ENCODE measurements at places on chromosomes 12 and 14. TPM values are rescaled to one million over a fixed set of nuclear protein-coding genes. Genes with fewer than 3 reads are reported as not detected.

SERPINA9 gene
- not detected for total RNA-seq

LRIG3 gene
- total RNA-seq = 41.4 TPM

DNA sequence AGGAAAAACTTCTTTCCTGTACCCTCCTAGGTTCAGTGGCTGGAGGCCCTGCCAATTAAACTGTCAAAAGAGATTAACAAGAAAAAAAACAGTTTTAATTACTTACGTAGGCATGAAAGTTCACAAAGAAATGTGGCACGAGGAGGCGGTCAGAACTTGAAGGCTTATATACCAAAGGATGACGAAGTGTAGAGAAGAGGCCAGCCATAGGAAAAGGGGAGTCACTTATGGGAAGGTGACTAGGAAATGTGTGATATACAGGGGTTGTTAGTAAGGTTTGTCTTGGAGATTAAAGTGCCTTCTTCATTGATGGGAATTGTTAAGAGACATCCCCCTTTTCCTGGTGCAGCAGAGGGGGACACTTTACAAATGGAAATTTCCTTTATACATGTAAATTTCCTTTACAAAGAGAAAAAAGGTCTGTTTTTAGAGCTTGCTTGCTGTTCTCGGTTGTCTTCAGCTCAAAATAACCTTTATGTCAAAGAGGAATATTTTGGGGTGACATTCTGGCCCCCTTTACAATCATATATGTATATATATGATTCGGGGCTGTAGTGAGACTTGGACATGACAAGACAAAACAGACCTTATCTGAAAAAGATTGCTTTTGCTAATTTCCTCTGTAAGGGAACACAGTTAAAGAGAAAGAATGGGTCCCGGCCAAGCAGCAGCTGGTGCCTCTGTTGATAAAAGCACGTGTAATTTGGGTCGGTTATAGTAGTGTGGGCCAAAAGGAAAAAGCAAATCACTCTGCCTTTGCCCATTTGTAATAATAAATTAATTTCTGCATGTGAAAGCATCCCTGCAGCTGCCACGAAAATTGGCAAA is 38.6 kb downstream of the SYNE2 start:
- no peak for DNase-seq

- DNase-seq = no peak
Observed at GRCh38 chr12:121949648-121950397, 31.4 kb downstream of the CFAP251 start.

GRCh38 chr12:107645630-107646333 is 39.8 kb upstream of the PWP1 start:
- no peak for DNase-seq

DNA sequence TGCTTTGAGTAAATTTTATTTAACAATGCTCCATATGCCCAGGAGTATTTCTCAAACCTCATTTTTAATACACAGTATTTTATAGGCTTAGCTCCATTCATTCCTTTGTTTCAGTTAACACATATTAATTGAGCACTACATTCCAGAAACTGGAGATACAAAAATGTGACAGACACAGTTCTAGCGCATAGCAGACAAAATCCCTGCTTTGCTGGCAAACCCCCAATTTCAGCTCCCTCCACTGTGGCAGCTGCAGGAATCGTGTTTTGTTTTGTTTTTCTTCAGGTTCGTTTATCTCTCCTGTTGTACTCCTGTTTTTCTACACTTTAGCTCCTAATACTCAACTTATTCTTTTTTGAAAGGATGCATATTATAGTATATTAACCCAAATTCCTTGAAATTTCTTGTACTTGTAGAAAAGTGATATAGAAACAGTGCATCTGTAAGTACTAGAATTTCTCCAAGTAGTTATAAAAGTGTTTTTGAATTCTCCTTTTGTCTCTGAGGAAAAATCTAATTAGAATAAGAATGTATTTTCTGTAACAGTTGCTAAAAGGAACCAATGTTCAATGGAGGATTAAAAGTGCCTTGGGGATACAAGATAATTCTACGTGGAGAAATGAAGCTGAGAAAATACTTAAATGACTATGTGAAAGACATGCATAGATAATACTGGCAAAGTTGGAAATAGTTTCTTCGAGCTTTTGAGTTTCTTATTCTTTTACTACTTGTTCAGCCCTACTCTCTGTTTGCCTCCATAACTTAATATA is 6.4 kb upstream of the RAB21 start:
- no peak for DNase-seq

MIP gene
- total RNA-seq = not detected

RABGGTA gene
- 55.7 TPM for total RNA-seq

DNA sequence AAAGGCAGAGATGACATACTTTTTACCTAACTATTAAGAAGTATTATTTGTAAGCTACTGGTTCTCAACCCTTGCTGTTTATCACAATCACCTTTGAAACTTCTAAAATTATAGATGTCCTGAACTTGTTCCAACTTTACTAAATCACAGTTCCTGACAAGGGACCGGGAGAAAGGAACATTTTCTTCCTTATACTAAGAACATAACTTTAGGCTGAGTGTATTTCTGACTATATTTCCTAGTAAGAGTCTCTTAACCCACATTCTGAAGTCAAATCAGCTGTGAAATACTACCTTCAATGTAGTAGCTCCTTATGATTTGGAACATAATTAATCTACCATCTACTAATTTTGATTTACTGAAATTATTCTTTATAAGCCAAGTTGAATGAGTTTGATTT is 80.2 kb downstream of the BAZ1A start:
- no peak for DNase-seq

PPP1R13B gene
- 93.5 TPM for total RNA-seq

DNA sequence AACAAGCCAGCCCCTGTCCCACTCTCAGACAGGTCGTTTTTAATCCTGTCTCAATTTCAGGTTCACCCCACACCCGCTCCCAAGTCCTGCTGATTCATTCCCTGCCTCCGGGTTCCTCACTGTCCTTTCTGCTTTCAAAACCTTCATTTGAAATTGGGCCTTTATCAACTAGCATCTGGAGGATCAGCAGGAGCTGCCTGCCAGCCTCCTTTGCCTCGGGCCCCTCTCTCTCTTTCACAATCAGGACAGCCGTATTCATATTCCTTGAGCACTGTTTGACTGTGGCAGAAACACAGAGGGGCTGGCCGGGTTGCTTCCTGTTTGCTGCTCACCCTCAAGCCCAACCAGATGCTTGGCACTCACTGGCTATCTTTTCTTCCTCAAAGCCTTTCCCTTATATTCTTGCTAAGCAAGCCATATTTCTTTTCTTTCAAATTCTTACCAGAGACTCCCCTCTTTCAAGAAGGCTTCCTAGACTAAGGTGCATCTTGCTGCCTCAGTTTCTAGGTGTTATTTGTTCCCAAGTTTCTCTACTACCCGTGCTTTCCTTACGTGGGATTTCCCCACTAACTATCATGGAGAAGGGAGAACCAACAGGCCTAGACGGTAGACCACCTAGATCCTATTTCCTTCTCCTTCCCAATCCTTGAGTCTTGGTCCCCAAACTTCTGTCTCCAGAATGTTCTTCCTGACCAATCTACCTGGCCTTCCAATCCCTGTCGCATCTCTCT is 3.0 kb downstream of the GALNT6 start:
- no peak for DNase-seq

DNA sequence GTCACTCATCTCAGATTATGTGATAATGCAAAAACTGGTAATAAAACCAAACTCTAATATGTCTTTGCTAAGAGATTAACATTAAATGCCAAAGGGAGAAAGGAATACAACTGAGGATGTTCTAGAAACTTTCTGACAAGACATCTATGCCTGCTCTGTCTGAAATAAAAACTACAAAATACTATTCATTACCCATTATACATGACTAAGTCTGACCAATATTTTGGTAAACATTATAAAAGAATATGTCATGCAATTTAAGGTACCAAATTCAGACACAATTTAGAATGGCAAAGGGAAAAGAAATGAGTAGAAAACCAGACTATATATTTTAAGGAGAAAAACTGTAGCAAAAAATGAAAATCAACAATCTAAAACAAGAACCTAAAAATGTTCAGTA is 39.5 kb downstream of the UBR7 start:
- no peak for DNase-seq

GRCh38 chr12:92928421-92928961 is 604 bp downstream of the EEA1 start:
- no peak for DNase-seq
